ENCODE measurements at places on chromosomes 1 and 21.
A peak's percentile ranks its signal among the peaks of the same experiment; 100 is the strongest.

- no peaks in the 10 kb centered on the region for H3K27me3 ChIP-seq
- H3K36me3 ChIP-seq = no peaks in the 10 kb centered on the region
- no peak for DNase-seq
- no peak overlapping the region for H3K27ac ChIP-seq
- H3K4me1 ChIP-seq = no peaks in the 10 kb centered on the region
Observed at GRCh38 chr1:76068953-76069561, 5.5 kb upstream of the ST6GALNAC3 start.

GRCh38 chr1:33547576-33547975 lies 75.1 kb downstream of the ZSCAN20 start:
- H3K27ac ChIP-seq = no peak overlapping the region
- no peaks in the 10 kb centered on the region for H3K27me3 ChIP-seq
- no peaks in the 10 kb centered on the region for H3K4me1 ChIP-seq
- no peak overlapping the region for H3K4me3 ChIP-seq

GRCh38 chr1:16151196-16151994 lies 4.5 kb downstream of the EPHA2 start:
- no peak overlapping the region for H3K4me3 ChIP-seq
- DNase-seq = no peak
- no peaks in the 10 kb centered on the region for H3K27me3 ChIP-seq
- peaks cover 62% of the 10 kb centered on the region for H3K4me1 ChIP-seq

- no peak overlapping the region for H3K4me3 ChIP-seq
- H3K36me3 ChIP-seq = no peaks in the 10 kb centered on the region
- no peaks in the 10 kb centered on the region for H3K27me3 ChIP-seq
- DNase-seq = no peak
Observed at GRCh38 chr1:92211166-92211565, 6.5 kb upstream of the C1orf146 start.

- no peaks in the 10 kb centered on the region for H3K36me3 ChIP-seq
Observed at GRCh38 chr1:48931506-48932192, 155.0 kb upstream of the BEND5 start.

- no peaks in the 10 kb centered on the region for H3K36me3 ChIP-seq
- peak overlapping the region; percentile 1 for H3K27ac ChIP-seq
Observed at GRCh38 chr21:16116798-16117197, 387.0 kb downstream of the USP25 start.

DNA sequence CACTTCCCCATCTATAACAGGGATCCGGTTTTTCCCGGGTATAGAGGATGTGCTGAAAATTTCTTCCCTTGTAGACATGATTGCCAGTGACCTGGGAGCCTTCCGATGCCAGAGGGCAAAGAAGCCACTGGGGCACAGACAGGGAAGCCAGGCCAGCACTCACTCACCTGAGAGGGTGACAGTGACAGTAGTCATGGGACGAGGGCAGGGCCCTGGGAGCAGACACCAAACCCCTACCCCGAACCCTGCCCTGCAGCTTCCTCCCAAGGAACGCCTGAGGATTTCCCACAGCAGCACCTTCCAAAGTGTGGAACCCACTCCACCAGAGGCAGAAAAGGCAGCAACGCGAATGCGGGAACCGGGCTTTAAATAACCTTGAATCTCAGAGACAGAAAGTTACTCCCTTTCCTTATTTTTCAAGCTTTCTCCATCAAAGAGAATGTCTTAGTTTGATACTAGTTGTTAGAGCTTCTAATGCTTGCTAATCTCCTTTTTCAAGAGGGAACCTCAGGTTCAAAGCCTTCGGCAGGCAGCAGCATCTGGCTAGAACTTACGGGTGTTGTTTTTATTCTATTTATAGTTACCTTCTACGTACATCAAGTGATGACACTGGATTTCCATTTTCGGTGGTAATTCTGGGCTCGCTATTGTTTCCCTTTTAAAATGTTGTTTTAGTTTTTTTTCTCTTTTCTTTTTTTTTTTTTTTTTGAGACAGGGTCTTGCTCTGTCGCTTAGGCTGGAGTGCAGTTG lies 2.8 kb downstream of the DDOST start:
- peaks cover 50% of the 10 kb centered on the region for H3K36me3 ChIP-seq
- H3K4me1 ChIP-seq = peaks cover 32% of the 10 kb centered on the region
- no peaks in the 10 kb centered on the region for H3K27me3 ChIP-seq
- no peak overlapping the region for H3K27ac ChIP-seq
- H3K4me3 ChIP-seq = no peak overlapping the region
- no peak for DNase-seq

DNA sequence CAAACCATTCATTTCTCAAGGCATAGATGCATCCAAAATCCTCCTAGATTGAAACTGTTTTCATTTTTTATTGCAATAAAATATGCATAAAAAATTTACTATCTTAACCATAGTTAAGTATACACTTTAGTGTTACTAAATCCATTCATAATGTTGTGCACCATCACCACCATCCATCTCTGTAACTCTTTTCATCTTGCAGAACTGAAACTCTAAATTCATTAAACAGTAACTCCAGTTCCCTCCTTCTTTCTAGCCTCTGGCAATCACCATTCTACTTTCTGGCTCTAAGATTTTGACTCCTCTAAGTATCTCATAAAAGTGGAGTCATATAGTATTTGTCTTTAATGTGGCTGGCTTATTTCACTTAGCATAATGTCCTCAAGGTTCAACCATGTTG lies 236.8 kb downstream of the SMYD3 start:
- no peaks in the 10 kb centered on the region for H3K4me1 ChIP-seq
- no peaks in the 10 kb centered on the region for H3K36me3 ChIP-seq
- no peaks in the 10 kb centered on the region for H3K27me3 ChIP-seq
- no peak overlapping the region for H3K27ac ChIP-seq
- no peak overlapping the region for H3K4me3 ChIP-seq
- no peak for DNase-seq

DNA sequence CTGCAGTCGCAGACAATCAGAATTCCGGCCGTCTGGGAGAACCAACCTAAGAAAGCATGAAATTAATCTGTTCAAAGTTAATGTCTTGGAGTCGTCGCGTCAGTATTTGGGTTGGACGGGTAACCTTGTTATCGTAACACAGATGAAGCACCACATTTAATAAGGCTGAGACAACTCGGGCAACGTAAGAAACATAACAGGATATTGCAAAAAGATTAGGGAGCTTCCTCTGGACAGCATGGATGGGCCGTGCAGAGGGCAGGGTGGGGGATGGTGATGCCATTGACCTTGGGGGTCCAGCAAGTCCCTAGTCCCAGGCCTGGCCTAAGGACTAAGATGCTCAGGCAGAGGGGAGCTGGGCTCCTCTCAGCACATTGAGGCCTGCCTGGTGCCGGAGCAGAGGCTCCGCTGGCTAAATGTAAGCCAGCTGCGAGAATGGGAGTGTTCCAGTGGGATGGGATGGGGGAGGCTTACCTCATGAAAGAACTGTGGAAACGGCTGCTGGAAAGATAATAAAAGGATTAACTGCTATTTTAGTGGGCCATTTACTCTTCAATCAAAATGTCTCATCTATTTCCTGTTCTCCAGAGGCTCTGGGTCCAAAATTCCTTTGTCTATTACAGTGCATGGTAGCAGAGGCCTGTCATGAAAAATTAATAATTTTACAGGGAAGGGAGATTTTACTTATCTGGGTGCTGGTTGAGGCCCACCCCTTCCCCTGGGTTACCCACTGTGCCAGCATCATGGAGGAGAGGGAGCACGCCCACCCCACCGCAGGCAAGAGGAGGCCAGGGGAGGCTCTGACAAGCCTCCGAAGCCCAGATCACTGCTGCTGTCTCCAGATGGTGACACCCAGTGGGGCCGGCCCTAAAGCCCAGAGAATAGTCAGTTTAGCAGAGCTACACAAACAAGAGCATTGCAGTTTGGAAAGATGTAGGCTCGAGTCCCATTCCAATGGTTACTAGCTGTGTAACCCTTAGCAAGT lies 131.6 kb downstream of the DMRTB1 start:
- H3K4me1 ChIP-seq = no peaks in the 10 kb centered on the region
- peak; percentile 55 for DNase-seq
- no peaks in the 10 kb centered on the region for H3K36me3 ChIP-seq

DNA sequence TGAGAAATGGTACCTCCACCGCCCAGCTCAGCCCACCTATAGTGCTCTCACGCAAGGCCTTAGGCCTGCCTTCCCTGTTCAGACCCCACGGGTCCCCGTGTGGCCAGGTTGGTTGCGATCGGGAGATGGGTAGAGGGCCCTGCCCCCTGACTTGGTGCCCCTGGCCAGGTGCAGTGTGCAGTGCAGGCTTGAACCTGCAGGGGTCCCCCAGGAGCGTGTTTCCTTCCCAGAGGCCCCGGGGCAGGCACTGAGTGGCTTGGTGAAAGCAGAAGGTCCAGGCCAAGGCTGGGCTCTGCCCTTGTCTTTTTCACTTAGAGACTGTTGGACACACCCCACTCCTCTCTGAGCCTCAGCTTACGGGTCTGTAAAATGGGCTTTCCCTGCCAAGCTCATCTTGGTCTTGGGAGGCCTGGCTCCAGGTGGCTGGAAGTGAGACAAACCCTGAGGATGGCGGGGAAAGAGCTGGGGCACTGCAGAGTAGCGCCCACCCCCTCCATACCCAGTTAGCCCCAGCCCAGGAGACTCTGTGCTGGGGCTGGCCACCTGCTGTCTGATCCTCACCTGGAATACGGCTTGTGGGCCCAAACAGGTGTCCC lies 9.3 kb upstream of the HES5 start:
- H3K4me3 ChIP-seq = no peak overlapping the region
- peaks cover 10% of the 10 kb centered on the region for H3K4me1 ChIP-seq
- H3K27ac ChIP-seq = no peak overlapping the region
- no peaks in the 10 kb centered on the region for H3K36me3 ChIP-seq
- DNase-seq = no peak

- no peaks in the 10 kb centered on the region for H3K27me3 ChIP-seq
- no peak overlapping the region for H3K27ac ChIP-seq
- H3K36me3 ChIP-seq = no peaks in the 10 kb centered on the region
- no peak for DNase-seq
- no peak overlapping the region for H3K4me3 ChIP-seq
Observed at GRCh38 chr1:90201467-90202358, 206.8 kb downstream of the ZNF326 start.

DNA sequence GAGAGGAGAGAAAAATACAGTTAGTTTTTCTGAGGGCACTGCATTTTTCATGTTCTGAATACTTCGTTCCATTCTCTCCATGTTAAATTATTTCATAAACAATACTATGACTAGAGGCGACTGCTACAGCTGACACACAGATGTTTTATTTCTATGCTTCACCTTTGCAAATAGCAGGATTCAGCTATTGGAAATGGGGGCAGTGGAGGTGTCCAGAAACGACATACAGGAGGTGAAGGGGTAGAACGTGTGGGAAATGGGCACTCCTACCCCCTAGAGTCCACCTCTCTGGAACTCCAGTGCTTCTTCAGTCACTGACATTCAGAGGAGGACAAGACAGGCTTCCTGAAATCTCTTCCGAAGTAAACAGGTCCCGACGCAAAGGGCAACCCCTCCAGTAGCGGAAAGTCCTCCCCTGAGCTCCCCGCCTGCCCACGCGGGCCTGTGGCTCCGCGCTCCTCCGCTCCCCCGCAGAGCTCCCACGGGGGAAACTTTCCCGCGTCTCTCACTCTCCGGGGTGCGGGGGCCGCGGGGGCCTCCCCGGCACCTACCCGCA lies 480 bp downstream of the DPYD start:
- no peaks in the 10 kb centered on the region for H3K4me1 ChIP-seq
- H3K27me3 ChIP-seq = no peaks in the 10 kb centered on the region
- H3K27ac ChIP-seq = peak overlapping the region; percentile 95
- DNase-seq = peak; percentile 18
- no peaks in the 10 kb centered on the region for H3K36me3 ChIP-seq
- peak overlapping the region; percentile 74 for H3K4me3 ChIP-seq

DNA sequence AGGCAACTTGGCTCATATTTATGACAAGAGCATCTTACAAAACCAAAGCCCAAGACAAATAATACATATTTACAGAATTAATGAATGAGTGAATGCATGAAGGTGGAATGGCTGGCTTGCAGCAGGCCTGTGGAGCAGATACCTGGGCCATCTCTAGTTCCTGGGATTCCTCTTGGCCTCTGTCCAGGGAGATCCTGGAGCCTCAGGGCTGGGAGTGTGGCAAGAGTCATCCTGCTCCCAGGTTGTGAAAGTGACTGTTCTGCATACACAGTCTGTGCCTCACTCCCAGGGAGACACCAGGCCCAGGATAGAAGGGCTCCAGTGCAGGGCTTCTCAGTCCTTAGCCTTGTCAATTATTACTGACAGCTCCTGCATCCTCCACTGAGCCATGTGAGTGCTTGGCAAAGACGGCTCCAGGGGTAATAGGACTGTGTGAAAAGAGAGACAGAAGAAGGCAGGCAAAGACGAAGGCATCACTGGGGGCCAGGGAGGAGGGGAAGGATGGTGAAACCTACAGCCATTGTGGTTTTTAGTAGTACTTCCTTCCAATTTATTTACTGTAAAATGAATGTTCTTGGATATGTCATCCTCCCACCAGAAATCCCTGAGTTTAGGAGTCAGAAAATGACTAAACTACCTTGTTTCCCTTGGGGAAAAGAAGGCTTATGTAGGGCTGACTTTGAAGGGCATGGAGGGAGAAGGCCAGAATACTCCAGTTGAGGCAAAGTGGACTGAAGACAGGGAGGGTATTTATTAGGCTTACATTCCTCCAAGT lies 14.3 kb upstream of the KPRP start:
- DNase-seq = no peak
- no peak overlapping the region for H3K27ac ChIP-seq
- no peak overlapping the region for H3K4me3 ChIP-seq
- H3K4me1 ChIP-seq = no peaks in the 10 kb centered on the region

DNA sequence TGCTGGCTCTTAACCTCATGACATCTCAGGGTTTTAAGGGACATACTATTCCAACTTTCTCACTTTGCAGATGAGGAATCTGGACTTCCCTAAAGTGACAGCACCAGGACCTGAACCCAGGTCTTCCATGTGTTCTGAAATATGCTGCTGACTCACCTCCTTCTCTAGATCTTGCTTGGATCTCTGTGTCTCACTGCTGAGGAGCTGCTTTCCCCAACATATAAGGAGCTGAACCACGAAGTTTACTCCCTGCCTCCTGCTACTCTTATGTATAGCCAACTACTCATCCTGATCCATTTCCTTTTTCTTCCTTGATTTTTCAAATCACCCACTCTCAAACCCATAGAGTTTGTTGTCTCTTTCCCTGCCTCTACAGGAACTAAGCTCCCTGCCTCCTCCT lies 38.2 kb downstream of the ALG14 start:
- H3K4me1 ChIP-seq = no peaks in the 10 kb centered on the region
- H3K27ac ChIP-seq = no peak overlapping the region
- no peaks in the 10 kb centered on the region for H3K27me3 ChIP-seq
- DNase-seq = no peak
- H3K36me3 ChIP-seq = no peaks in the 10 kb centered on the region
